Osteoblast (primary cell): ENCODE measurements at places on chromosomes 2 and 18. TPM values are rescaled to one million over a fixed set of nuclear protein-coding genes. Genes with fewer than 3 reads are reported as not detected.

TMEFF2 gene
- under 0.01 TPM in 2 replicates for total RNA-seq

MYO5B gene
- total RNA-seq = 0.36 and 1.2 TPM in 2 replicates

ZNF396 gene
- 1.8 and 3.3 TPM in 2 replicates for total RNA-seq

ZNF512 gene
- 21.4 and 21.8 TPM in 2 replicates for total RNA-seq

RFX8 gene
- total RNA-seq = 7.6 and 10.0 TPM in 2 replicates

SLC4A5 gene
- 0.36 and 2.7 TPM in 2 replicates for total RNA-seq
